Adrenal gland (tissue), 19 donors: ENCODE measurements at places on chromosomes 5 and 9. TPM values are rescaled to one million over a fixed set of nuclear protein-coding genes. Genes with fewer than 3 reads are reported as not detected.

- no peak overlapping the region for H3K27ac ChIP-seq
- H3K36me3 ChIP-seq, result no peaks in the 10 kb centered on the region
- peaks cover 9% of the 10 kb centered on the region for H3K4me1 ChIP-seq
- no peak overlapping the region for H3K4me3 ChIP-seq
- no peaks in the 10 kb centered on the region for H3K27me3 ChIP-seq
Observed at GRCh38 chr5:82314964-82315758, 37.0 kb upstream of the RPS23 start.

DNA sequence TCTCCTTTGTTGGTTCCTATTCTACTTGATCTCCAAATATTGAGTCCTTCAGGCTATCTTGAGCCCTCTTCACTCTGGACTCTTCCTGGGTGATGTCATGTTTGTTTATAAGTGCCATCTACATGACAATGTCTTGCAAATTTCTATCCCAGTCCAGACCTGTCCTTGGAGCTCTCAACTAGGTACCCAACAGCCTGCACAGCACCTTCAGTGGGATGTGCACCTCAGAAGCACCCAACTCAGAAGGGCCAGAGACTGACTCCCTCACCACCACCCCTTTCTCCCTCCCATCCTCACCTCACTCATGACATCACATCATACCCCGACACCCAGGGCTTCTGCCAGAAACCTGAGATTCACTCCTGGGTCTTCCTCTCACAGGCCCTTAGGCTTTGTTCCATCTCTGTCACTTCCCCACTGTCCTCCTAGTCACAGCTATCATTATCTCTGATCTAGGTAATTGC is 14.4 kb downstream of the TXN start:
- H3K4me1 ChIP-seq, result no peaks in the 10 kb centered on the region
- no peak overlapping the region for H3K4me3 ChIP-seq
- DNase-seq, result no peak
- H3K27me3 ChIP-seq, result no peaks in the 10 kb centered on the region
- no peaks in the 10 kb centered on the region for H3K36me3 ChIP-seq

- no peak for DNase-seq
- no peak overlapping the region for H3K27ac ChIP-seq
- H3K36me3 ChIP-seq, result no peaks in the 10 kb centered on the region
- H3K4me3 ChIP-seq, result no peak overlapping the region
- no peaks in the 10 kb centered on the region for H3K4me1 ChIP-seq
Observed at GRCh38 chr9:88818495-88819201, 172.6 kb upstream of the S1PR3 start.

The RNF208 gene
- 33.8 TPM for total RNA-seq

GRCh38 chr5:175796536-175797499 is 74.6 kb upstream of the CPLX2 start:
- peaks cover 11% of the 10 kb centered on the region for H3K4me1 ChIP-seq
- H3K4me3 ChIP-seq, result peak overlapping the region; percentile 16
- no peaks in the 10 kb centered on the region for H3K36me3 ChIP-seq
- peak; percentile 84 for DNase-seq

- H3K27me3 ChIP-seq, result no peaks in the 10 kb centered on the region
- no peak overlapping the region for H3K27ac ChIP-seq
- DNase-seq, result no peak
- H3K4me1 ChIP-seq, result peaks cover 25% of the 10 kb centered on the region
- H3K36me3 ChIP-seq, result no peaks in the 10 kb centered on the region
Observed at GRCh38 chr5:142862594-142862993, 92.4 kb downstream of the ARHGAP26 start.

DNA sequence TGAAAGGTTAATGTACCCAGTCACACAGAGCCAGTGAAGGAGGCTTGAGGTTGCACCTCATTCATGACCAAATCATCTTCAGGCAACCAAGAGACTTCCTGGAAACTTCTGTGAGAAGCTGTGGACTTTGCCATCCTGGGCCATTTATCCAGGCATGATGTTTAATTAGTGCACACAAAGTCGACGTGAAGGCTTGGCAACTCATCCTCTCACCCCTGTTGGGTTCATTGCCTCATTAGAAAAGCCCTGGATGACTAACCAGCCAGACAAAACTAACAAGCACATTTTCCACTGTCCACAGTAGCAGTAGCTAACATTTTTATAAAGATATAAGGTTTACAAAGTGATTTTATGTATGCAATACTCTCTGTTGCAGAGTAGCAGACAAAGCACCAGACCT is 65.7 kb upstream of the ZNF462 start:
- no peak overlapping the region for H3K4me3 ChIP-seq
- DNase-seq, result no peak
- no peaks in the 10 kb centered on the region for H3K36me3 ChIP-seq
- H3K27me3 ChIP-seq, result no peaks in the 10 kb centered on the region
- H3K27ac ChIP-seq, result no peak overlapping the region

- H3K36me3 ChIP-seq, result no peaks in the 10 kb centered on the region
- H3K4me1 ChIP-seq, result no peaks in the 10 kb centered on the region
Observed at GRCh38 chr9:23117616-23118015, 671.0 kb downstream of the DMRTA1 start.

DNA sequence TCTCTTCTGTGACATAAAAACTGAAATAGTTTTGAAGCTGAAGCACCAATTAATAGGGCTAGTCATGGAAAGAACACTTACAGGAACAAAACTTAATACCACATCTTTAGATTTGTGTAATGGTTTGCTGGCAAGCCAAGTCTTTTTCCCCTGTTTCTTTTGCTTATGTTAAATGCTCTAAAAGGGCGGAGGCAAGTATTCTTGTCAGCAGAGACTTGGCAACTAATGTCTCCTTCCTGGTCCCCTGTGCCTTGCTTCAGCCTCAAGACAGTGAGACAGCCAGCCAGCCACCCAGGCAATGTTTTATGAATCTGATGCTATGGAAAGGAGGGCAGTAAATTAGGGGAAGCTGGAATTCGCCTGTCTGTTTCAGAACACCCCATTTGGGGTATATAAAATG is 45.7 kb downstream of the PRRC1 start:
- no peak overlapping the region for H3K4me3 ChIP-seq
- no peak for DNase-seq
- H3K36me3 ChIP-seq, result no peaks in the 10 kb centered on the region
- H3K27me3 ChIP-seq, result no peaks in the 10 kb centered on the region

GRCh38 chr9:111691672-111692329 is 30.4 kb downstream of the GNG10 start:
- H3K27ac ChIP-seq, result no peak overlapping the region
- no peaks in the 10 kb centered on the region for H3K4me1 ChIP-seq
- H3K27me3 ChIP-seq, result no peaks in the 10 kb centered on the region
- DNase-seq, result no peak

The PCDHA4 gene
- total RNA-seq, result 0.36 TPM

DNA sequence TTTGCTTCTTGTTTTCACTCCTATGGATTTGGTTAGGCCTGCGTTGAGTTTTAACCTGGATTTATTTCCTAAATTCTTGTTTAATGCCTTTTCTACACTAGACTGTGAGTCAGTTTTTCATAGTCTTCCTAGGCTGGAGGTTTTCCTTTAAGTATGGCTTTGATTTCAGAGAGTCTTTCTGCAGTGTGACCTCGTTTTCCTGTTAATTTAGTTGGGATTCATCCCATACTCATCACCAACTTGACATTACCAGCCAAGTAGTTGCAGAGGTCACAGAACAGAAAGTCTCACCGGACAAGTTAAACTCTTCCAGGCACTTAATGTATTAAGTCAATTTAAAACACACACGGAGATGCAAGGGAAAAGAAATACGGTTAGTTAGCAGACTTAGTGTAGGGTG is 29.7 kb upstream of the AUH start:
- no peak for DNase-seq
- H3K27ac ChIP-seq, result no peak overlapping the region
- H3K4me1 ChIP-seq, result no peaks in the 10 kb centered on the region
- no peak overlapping the region for H3K4me3 ChIP-seq
- no peaks in the 10 kb centered on the region for H3K27me3 ChIP-seq

- peak; percentile 91 for DNase-seq
- peaks cover 39% of the 10 kb centered on the region for H3K4me1 ChIP-seq
- H3K27ac ChIP-seq, result peak within 1 kb of the TSS; percentile 55
- H3K27me3 ChIP-seq, result no peaks in the 10 kb centered on the region
- H3K4me3 ChIP-seq, result peak within 1 kb of the TSS; percentile 85
Observed at GRCh38 chr5:181243564-181244343, at the start of gene RACK1. RACK1 (minus strand) TSS chr5:181243906; CDS start chr5:181243800, 106 bp downstream.

DNA sequence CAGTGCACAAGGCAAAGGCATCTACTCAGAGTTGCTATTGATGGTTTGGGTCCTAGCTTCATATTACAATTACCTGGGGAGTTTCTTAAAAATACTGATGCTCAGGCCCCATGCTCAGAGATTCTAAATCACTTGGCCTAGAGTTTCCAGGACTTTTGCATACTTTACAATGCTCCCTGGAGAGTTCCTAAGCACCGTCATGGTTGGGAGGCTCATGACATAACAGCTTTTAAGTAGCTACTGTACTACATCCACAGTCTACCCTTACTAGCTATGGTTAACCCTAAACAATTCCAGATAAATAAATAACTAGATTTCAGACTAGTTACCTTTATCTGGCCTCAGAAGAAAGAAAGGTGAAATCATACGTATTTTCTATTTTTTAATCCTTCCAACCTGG is 414.4 kb downstream of the PDE4D start:
- DNase-seq, result no peak
- H3K27ac ChIP-seq, result no peak overlapping the region
- H3K4me3 ChIP-seq, result no peak overlapping the region
- H3K27me3 ChIP-seq, result no peaks in the 10 kb centered on the region
- no peaks in the 10 kb centered on the region for H3K4me1 ChIP-seq

GRCh38 chr5:81314581-81314980 is 13.2 kb downstream of the ZCCHC9 start:
- no peaks in the 10 kb centered on the region for H3K27me3 ChIP-seq
- H3K27ac ChIP-seq, result no peak overlapping the region
- H3K36me3 ChIP-seq, result peaks cover 21% of the 10 kb centered on the region
- no peaks in the 10 kb centered on the region for H3K4me1 ChIP-seq
- no peak overlapping the region for H3K4me3 ChIP-seq

- no peaks in the 10 kb centered on the region for H3K27me3 ChIP-seq
- no peaks in the 10 kb centered on the region for H3K36me3 ChIP-seq
- H3K4me3 ChIP-seq, result no peak overlapping the region
- no peak overlapping the region for H3K27ac ChIP-seq
- H3K4me1 ChIP-seq, result peaks cover 4% of the 10 kb centered on the region
Observed at GRCh38 chr5:68447136-68447929, 231.8 kb downstream of the PIK3R1 start.

DNA sequence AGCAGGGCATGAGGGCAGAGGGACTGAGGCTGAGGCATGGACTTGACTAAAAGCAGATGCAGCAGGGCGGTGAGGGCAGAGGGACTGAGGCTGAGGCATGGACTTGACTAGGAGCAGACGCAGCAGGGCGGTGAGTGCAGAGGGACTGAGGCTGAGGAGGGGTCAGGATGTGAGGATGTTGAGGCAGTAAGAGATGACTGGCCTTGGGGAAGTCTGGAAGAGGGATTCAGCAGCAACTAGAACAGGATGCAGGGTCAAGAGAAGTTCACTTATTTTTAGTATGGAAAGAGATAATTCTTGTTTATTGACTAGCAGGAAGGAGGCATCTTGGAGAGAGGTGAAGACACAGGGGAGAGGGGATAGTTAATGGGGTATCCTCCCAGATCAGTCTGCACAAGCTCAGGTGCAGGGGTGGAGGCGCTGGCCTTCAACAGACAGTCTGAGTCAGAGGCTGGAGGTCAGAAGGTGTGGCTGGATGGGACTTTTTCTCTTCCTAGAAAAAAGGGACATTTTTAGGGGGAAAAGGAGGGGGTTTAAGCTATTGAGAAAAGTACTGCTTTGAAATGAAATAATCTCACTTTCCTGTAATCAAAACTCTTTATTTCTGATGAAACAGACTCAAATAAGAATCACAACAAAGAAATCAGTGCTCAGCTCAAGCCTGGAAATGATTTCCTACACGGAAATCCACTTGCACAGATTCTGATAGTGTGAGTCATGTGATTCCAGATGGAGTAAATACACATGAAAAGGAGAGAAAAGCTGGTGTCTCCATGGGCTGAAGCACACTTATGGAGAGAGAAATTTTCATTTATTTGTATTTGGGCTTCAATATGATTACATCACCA is 130.9 kb downstream of the PALM2AKAP2 start:
- H3K36me3 ChIP-seq, result no peaks in the 10 kb centered on the region
- no peak overlapping the region for H3K4me3 ChIP-seq
- DNase-seq, result no peak
- no peaks in the 10 kb centered on the region for H3K4me1 ChIP-seq
- H3K27me3 ChIP-seq, result no peaks in the 10 kb centered on the region
